Left renal cortex interstitium (tissue), 4 donors: ENCODE measurements at places on chromosomes 13 and 19. TPM values are rescaled to one million over a fixed set of nuclear protein-coding genes. Genes with fewer than 3 reads are reported as not detected.

The CHAMP1 gene
- polyA plus RNA-seq = 31.3 TPM

The ZNF699 gene
- 7.0 TPM for polyA plus RNA-seq

The SLC7A9 gene
- 12.7 TPM for polyA plus RNA-seq

The CELF5 gene
- polyA plus RNA-seq = 1.2 TPM
